ENCODE measurements at places on chromosomes 6 and 20.
A peak's percentile ranks its signal among the peaks of the same experiment; 100 is the strongest.

GRCh38 chr6:169675011-169675410 lies 26.8 kb downstream of the WDR27 start:
- no peak for DNase-seq

GRCh38 chr6:27374824-27375612 lies 13.5 kb upstream of the ZNF391 start:
- DNase-seq: peak; percentile 70

GRCh38 chr20:61397146-61397545 lies 145.1 kb downstream of the CDH4 start:
- no peak for DNase-seq

DNA sequence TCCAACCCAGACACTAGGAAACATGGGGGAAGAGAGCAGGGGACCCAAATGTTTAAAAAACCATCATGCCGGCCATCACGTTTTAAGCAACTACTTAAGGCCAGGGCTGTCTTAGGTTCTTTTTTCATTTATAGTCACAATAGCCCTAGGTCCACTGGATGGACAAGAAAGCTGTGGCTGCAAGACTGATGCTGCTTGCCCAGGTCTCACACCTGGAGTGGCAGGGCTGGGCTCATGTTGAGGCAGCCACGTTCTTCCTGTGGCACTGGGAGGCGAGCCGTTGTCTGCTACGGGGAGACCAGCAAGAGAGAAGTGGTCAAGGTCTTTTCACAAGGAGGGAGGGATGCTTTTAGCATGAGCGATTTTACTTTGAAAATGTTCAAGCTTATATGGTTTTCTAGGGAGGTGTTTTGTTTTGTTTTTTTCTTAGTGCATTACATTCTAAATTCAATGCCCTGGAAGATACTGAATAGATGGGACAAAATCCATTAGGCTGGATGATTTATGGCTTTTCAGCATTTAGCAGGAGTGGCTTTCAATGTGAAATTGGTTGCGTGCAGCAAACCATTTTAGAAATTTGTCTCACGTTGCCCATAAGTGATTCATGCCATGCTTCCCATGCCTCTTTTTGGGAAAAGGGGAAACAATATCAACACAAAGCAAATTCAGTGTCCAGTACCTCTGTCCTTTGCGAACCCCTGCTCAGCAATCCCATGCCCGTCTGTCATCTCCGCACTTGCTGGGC lies 106.6 kb upstream of the SNX9 start:
- DNase-seq: no peak

GRCh38 chr6:80517525-80517924 lies 411.1 kb downstream of the BCKDHB start:
- DNase-seq: no peak

DNA sequence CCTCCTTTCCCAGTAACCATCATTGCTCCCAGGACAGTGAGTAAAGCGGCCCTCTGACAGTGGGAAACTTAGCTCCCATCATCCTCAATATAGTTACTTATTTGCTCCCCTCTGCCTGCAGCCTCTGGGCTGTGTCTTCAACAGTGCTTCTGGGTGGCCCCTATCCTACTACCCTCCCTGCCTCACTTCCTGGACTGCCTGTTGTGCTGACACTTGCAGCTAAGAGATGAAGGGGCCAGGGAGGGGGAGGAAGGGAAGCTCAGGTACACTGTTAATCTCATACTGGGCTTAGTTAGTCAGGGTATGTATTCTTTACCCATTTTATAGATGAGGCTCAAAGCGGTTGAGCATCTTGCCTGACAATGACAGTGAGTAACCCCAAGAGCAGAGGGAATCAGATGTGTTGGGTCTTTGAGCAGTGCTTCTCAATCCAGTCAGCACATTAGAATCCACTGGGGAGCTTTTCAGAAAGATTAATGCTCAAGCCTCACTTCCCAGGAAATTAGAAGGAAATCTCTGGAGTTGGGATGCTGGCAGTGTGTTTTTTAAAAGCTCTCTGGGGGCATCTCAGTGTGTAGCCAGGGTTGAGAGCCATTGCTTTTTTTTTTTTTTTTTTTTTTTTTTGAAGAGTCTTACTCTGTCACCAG lies 27.1 kb upstream of the KCNK5 start:
- no peak for DNase-seq
